Fibroblast of skin of left quadriceps (primary cell): ENCODE measurements at places on chromosomes 1 and 21.

- no peak for DNase-seq
These were observed 24.8 kb upstream of the GFI1 start for GRCh38 chr1:92511541-92511940.

- DNase-seq = no peak
These were observed 245.2 kb downstream of the SDCCAG8 start for GRCh38 chr1:243501002-243501401.

GRCh38 chr1:26022404-26022779, 817 bp downstream of the EXTL1 start:
- DNase-seq = no peak

DNA sequence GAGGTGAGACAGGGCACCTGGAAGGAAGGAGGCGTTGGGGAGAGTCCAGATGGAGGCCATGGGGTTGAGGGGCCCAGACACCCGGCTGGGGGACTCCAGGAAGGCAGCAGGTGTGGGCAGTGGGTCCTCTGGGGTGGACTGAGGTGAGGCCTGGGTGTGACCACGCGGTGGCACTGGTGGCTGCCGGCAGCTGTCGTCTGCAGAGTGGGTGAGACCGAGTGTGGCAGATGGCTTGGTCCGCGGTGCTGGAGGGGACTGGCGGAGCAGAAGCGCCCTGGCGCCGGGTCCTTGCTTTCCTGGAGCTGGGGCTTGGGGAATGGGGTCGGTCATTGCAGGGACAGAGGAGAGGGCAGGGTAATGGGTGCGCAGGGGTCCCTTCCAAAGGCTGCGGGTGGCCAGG, 12.5 kb downstream of the AGRN start:
- DNase-seq = no peak

DNA sequence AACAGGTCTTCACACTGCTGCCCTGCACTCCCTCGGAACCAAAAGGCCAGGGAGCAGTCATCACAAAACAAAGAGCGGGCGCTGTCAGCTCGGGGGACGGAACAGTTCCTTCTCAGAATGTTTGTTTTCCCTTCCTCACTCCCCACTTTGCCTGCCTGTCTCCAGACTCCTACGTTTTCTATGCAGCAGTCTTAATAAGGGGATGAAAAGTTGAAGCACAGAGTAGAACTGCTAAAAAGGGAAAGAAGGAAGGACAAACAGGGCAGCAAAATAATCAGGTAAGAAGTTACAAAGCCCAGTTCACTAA, 738 bp upstream of the GPR161 start:
- DNase-seq = no peak

DNA sequence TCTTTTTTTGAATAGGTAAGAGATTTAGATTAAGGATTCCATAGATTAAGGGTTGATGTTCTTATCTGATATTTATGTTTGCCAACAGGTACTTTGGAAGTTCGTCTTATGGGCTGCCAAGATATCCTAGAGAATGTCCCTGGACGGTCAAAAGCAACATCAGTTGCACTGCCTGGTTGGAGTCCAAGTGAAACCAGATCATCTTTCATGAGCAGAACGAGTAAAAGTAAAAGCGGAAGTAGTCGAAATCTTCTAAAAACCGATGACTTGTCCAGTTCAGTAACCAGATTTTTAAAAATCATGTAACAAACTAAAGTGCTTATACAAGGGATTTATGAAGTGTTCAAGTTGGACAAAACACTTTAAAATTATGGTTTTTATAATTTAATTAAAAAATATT, 100.5 kb downstream of the PKN2 start:
- DNase-seq = no peak

- DNase-seq = no peak
These were observed at the start of gene DCDC2B for GRCh38 chr1:32208891-32209328. Gene DCDC2B, plus strand, starts transcription at chr1:32209089. Its CDS starts 5 bp downstream, at chr1:32209094.
